ENCODE measurements at places on chromosomes 3 and 15.

DNA sequence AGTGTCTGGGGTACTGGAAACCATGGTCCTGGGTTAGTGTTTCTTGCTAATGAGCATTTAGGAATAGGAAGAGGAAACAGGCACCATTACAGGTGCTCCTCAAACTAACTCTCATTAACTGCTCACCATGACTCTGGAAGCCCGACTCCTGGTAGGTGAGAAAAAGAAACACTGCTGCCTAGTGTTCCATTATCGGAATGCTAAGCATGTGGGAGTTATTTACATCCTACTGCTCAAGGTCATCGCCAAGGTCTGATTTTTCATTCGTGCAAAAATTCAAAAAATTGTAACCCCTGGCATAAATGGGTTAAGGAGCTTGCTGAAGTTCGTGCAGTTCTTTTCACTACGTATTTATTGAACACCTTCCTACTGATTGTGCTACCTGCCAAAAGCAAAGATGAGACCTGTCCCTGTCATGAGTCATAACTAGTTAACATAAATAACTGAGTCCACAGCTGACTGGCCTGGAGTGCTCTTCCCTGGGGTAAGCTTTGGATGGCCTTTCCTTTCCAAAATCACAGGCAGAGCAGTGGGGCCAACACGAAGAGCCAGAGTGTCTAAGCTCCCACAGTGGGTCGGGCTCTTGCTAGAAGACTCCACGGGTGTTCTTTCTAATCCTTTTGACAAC lies 22.7 kb upstream of the PAQR5 start:
- DNase-seq = no peak

DNA sequence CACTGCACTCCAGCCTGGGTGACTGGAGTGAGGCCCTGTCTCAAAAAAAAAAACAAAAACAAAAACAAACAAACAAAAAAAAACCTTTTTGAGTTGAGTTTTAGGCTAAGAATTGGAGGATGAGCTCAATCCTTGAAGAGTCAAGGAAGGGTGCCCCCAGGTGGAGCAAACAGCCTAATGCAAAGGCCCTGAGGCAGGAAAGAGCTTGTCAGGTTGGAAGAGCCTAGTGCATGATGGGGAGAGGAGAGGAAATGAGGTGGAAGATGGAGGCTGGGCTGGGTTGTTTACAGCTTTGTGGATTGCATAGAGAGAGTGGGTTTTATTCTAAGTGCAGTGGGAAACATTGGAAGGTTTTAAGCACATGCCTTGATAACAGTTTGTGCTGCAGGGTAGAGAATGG lies 2.1 kb upstream of the SNX22 start:
- DNase-seq = peak; percentile 28

DNA sequence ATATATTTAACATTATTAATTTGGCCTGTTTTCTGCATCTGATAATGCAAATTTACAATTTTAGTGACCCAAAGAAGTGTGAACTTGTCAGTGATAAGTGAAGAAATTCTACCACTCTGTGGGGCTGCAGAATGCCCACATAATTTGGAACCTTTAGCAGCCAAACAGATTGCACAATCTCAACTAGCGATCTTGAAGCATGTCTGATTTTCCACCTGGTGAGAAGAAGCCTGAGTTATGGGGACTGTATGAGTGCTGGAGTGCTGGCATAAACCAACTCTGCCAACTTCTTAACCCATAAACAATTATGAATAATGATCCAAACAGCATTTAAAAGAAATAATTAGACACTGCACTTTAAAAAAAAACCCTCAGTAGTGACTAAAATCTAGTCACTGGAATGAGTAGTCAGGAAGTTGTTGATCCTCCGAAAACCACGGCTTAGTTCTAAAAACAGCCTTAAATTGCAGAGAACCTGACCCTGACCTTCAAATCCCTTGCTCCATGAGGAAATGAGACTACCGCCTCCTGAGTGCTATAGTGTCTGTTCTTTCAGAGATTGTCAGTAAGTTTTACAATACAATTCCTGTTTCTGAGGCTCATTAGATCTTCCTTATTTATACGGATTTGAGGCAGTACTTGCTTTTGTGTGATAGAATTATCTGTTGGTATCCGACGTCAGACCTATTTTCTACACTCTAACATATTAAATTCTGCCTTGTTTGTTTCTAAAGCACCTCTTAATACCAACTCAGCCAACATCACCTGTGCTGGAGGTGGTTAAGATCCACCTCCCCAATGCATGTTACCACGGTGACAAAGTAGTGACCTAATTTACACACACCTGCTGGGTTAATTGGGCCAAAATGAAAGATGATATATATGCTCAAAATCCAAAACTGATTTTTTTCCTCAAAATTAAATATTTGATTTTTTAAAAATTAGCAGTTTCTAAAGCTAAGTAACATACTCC lies 267.7 kb downstream of the ZBTB20 start:
- DNase-seq = no peak

GRCh38 chr3:48432411-48433371 lies 2.8 kb upstream of the PLXNB1 start:
- DNase-seq = no peak

DNA sequence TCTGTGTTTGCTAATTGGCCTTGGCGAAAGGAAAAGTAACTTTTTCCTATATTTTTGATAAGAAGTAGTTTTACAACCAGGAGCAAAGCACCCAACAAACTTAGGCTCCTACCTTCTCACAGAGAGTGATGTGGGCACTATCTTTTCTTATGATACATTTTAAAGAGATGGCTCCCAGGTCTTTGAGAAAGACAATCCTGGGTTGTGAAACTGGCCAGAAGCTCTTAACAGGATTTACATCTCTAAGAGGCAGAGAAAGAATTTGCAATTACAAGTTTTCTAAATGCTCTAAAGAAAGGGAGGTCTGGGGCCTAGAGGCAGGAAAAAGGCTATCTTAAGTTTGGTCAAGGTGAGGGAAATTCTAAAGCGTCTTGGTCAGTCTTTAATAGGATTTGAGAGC lies 609.7 kb downstream of the VGLL3 start:
- DNase-seq = no peak

DNA sequence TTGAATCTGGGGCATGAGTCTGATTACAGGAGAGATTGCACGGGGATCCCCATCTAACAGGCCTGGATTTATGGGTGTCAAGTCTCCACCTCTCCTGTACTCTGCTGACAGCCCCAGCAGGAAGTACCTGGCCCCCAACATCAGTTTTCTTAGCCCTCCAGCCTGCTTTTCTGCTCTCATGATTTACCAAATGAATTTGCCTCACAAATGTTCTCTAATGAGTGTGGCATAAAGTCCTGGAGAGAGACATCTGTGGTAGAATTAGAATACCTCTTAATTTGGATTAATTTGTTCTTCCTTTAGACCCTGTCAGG lies 60.1 kb downstream of the FNDC3B start:
- no peak for DNase-seq

- DNase-seq = no peak
These were observed 38.3 kb downstream of the WHAMM start for GRCh38 chr15:82847703-82848102.

DNA sequence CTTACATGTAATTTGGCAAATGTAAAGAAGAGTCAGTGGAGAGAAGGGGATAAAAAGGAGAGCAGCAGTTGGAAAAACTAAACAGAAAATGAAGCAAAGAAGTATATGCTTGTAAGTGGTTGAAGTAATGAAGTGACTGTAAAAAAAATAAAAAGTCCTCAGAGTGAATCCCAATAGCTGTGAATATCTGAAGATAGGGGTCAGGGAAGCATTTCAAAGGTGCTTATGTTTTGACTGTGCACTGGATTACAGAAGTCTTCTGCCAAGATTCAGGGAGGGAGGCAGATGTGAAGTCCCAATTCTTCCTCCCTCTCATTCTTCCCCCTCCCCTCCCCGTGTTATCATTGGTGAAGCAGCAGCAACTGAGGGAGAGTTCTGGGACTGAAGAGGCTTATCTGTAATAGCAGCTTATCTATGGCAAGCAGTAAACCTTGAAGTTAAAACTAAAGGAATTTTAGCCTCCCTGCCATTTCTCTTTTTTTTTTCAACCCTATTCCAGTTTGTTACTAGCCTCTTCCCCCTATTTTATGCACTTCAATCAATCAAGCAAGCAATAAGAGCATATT lies 597.9 kb downstream of the IGSF11 start:
- no peak for DNase-seq

GRCh38 chr3:117398141-117398899 lies 688.7 kb downstream of the TUSC7 start:
- no peak for DNase-seq

- peak; percentile 76 for DNase-seq
These were observed 11.3 kb upstream of the RPL39L start for GRCh38 chr3:187150599-187150998.

DNA sequence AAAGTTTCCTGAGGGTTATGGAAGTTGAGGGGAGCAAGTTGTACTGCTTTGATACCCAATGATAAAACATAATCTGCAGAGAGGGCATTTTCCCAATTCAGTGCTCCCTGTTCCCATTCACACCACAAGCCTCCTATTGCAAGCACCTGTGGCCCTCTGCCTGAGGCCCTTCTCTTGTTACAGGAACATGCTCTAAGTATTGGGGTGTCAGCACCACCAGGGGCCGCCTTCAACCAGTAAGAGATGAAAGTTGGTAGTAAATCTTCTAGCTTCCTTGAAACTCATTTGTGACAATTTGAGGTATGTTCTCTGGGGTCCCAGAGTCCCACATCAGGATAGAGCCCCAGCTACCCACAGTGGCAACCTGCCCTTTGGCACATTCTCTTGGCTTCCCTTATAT lies 265.4 kb upstream of the ARHGEF26 start:
- no peak for DNase-seq

GRCh38 chr15:26729030-26729429 lies 43.8 kb downstream of the GABRB3 start:
- no peak for DNase-seq

GRCh38 chr3:187799942-187800641 lies 54.8 kb upstream of the BCL6 start:
- no peak for DNase-seq

GRCh38 chr3:32870373-32871095 lies 52.7 kb downstream of the TRIM71 start:
- DNase-seq = no peak

GRCh38 chr15:60172143-60172542 lies 168.0 kb downstream of the FOXB1 start:
- no peak for DNase-seq

DNA sequence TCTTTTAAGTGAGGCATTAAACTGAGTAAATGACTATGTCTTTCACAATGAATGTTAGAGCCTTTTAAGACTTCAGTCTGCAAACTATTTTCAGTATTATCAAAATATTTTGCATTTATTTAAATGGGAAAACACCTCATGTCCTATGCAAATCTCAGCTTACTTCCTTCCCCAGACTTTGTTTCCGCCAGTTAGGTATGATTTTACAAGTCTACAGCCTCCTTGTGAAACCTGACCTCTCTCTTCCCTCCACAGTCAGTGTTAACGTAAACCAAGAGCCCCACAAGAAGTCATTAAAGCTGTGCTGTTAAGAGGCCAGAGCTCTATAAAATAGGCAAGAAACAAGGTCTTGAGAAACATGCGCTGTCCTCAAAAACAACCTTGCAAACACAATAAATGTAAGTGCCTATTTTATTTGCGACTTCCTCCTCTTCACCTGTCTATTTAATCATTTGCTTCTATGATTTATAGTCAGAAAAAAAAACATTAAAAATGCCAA lies 48.3 kb downstream of the PRTG start:
- DNase-seq = no peak
